MM.1S (cell line): ENCODE measurements at places on chromosomes 13 and 19.

DNA sequence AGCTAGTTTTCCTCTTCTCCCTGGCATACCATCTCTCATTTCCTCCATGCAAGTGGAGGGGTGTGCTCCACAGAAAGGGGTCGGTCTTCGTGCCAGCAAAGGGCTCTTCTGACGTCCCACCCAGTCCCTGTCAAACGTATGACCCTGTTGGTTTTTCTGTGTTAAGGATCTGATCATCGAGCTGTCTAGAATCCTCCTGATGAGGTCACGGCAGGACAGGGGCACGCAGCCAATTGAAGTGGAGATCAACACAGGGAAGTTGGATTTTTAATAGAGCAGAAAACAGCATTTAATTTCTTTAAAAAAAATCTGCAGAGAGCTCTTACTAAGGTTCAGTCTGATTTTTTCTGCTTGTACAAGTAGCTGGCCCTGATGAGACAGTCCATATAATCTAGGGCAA, 339.4 kb downstream of the TEX29 start:
- no peak for DNase-seq

- peak; percentile 84 for DNase-seq
Measured at GRCh38 chr19:45779231-45780145, 2.8 kb downstream of the DMPK start.

DNA sequence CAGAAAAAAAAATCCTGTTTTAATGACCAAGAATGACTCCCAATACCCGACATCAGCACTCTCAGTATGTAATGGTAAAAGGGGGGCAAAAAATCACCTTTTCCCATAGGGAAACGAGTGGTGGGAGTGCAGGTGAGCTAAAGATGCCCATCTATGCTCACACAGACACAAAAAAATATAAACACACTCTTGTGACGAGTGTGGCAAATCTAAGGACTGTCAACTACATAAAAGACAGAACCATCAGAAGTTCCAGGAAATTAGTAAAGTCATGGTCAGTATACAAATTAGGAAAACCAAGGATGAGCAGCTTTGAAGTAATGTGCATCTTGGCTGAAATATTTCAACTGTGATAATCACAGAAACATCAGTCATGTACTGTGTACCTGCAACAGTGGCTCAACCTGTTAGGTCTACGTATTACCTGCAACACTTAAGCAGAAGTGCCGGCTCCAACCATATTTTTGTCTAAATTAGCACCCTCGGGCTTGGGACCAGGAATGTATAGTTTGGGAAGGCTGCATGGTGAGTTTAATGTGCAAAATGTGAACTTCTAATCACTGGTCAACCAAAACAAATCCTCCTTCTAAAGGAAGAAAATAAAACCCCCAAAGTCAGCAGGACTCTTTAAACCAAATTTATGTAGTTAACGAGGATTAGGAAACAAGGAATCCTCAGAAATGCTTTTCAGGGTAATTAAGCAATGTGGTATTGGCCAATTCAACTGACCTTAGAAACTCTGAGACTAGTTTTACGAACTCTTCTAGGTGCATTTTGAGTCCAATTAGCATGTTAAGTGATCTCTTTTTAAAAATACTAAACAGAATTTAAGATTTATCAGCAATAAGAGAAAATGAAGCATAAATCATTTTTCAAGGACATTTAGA, 24.3 kb downstream of the ANKRD10 start:
- no peak for DNase-seq

DNA sequence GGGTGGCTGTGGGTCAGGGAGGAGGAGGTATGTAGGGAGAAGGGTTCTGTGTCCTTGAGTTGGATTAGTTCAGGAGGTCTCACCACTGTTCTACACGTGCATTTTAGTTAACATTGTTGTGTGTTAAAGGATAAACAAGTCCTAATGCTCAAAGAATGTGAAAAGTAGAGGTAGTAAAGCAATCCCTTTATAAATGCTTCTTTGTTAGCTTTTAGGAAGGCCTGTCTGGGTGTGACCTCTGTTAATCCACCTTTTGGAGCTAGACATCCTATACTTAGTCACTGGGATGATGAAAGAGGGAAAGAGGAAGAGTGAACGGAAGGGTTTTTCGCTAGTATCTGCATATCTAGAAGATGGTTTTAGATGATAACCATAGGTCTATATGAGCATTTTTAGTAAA, 42.2 kb upstream of the FLT1 start:
- DNase-seq: no peak

- DNase-seq: no peak
Measured at GRCh38 chr13:74641586-74641985, 507.4 kb upstream of the KLF12 start.

DNA sequence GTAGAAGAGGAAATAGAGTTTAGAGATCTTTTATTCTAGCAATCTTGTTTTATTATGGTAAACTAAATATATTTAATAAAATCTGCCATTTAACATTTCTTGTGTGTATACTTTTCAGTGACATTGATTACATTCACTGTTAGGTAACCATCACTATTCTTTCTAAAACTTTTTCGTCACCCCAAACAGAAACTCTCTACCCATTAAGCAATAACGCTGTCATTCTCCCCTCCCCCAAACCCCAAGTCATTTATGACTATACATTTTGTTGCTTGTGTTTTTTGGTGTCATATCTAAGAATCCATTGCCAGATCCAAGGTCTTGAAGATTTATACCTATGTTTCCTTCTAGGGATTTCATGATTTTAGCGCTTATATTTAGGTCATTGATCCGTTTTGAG, 10.6 kb downstream of the URI1 start:
- no peak for DNase-seq

DNA sequence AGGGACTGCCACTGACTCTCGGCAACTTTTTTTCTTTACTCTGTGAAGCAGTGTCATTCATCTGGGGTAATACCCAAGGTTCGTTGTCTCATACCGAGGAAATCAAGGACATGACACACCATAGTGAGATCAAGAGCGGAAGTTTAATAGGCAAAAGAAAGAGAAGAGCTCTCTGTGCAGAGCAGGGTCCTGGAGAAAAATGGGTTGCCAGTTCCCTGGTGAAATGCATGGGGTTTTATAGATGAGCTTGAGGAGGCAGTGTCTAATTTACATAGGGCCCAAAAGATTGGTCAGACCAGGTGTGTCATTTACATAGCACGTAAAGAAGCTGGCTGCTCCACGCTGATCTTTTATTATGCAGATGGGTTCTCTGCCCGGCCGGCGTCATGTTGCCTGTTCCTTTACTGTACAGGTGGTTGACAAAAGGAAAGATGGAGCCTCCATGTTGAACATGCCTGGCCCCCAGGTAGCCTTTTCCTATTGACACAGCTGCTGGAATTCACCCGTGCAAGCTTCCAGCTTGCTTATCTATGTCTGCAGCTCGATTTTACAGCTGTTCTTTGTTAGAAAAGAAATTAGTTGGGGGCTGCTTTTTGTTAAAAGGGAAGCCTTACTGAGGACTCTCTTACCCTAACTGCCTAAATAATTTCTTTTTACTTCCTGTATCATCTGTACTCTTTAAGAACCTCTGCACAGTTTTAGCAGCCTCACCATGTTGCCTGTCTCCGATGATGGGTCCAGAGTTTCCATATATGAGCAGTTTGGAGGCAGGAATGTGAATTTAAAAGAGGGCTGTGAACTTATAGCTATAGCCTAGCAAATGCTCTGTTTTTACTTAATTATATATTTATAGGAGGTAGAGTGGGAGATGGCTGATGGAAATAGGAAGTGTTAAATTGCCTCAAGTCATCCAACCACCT, 98.0 kb upstream of the DIAPH3 start:
- no peak for DNase-seq

- no peak for DNase-seq
Measured at GRCh38 chr19:6269101-6269886, 10.5 kb downstream of the MLLT1 start.

- no peak for DNase-seq
Measured at GRCh38 chr19:45008552-45008951, 7.3 kb downstream of the RELB start.

DNA sequence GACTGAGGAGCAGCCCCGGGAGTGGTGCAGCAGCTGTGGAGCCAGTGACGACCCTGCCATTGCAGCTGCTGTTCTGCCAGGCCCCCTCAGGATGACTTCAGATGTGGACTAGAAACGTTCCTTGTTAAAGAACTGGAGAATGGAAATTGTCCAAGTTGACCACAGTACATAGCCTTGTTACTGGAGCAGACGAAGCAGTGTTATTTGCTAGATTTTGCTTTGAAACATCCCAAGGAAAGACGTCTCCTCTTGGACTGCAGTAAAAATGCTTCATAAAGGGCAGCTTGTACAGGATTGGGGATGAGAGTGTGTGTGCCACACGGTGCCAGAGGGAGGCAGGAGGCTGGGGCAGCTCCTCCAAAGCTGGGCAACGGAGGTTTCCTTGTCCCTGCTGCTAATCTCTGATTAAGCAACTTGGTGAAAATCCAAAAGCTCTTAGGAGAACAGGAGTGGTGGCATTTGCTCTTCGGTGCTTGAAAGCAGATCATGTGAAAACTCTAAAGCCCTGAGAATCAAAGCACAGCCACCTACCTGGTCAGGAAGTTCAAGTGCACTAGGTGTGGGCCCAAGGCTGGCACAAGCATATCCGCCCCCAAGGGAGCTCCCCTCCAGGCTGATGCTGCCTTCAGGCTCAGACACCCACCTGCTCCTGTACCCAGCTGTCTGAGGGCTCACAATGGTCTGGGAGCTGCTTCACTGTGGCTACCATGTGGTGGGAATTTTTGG, 34.5 kb downstream of the SHISA2 start:
- DNase-seq: no peak

GRCh38 chr13:113656003-113656588, 1.9 kb downstream of the ATP4B start:
- no peak for DNase-seq

GRCh38 chr13:48156466-48156865, 61.6 kb upstream of the MED4 start:
- DNase-seq: peak; percentile 7

GRCh38 chr13:32911506-32911905, 104.7 kb upstream of the KL start:
- DNase-seq: peak; percentile 10

DNA sequence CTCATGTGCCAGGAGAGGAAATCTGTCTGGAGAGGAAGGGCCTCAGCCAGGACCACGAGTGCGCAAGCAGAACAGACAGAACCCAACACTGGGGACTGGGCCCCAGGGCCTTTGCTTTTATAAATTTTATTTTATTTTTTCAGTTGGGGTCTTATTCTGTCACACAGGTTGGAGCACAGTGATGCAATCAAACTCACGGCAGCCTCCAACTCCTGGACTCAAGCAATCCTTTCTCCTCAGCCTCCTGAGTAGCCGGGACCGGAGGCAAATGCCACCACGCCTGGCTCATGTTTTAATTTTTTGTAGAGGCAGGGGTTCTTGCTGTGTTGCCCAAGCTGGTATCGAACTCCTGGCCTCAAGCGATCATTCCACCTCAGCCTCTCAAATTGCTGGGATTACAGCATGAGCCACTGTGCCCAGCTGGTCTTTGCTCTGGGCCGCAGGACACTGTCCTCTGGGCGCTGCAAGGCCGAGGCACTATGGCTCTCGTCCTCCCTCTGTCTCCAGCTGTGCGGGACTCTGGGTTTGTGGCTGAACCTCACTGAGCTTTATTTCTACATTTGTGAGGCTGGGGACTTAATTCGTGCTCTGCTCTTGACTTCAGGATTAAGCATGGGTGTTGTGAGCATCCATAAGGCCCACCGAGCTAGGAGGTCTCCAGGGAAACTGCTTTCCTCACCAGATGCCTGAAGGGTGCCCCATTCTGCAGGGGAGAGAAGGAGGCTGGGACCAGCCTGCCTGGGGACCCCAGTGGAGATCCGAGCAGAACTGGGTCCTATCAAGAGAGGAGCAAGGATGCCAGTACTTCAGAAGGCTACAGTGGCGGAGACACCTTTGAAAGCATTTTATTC, 144.2 kb upstream of the VSTM2B start:
- no peak for DNase-seq

DNA sequence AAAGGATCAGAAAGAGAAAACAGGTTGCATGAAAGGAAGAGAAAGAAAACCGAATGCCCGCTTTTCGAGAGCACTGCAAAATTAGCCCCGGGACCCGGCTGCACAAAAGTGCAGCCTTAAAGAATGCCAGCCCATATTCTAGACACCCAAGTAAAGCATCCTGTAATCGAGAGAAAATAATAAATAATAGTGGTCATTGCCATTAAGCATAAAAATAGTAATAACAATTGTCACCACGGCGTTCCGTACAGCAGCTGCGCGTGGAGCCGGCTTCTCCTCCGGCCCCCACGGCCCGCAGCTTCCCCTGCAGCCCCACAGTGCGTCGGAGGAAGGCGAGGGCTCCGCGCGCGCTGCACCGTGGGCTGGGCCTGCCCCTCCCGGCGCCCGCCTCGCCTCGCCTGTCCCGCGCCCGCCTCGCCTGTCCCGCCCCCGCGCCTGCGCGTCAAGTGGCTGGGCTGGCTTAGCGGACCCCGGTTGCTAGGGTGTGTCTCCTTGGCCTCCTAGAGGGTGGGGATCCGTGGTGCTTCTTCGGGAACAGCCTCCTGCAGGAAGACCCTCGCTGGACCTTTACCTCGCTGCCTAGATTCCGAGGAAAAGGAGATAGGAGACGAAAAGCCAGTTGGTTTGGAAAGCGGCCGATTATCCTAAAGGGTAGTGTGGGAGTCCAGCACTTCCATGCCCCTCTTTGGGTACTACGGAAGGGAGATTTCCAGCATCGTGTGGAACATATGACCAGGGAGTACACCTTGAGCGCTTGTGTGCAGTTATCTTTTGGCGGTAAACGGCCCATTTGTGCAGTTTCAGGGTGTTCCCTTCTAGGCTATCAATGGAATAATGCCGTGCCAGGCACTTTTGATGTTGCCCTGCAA, at the start of gene LRRC63:
TSS of gene LRRC63 (plus strand) at position 446 of the 869 bp plus-strand sequence. CDS start 1,107 bp downstream, outside the sequence.
- peak; percentile 72 for DNase-seq

DNA sequence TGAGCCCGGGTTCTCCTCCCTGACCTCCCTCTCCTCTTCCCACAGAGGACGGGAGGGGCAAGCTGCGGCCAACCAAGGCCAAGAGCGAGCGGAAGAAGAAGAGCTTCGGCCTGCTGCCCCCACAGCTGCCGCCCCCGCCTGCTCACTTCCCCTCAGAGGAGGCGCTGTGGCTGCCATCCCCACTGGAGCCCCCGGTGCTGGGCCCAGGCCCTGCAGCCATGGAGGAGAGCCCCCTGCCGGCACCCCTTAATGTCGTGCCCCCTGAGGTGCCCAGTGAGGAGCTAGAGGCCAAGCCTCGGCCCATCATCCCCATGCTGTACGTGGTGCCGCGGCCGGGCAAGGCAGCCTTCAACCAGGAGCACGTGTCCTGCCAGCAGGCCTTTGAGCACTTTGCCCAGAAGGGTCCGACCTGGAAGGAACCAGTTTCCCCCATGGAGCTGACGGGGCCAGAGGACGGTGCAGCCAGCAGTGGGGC, 162.2 kb downstream of the KDM4B start:
- DNase-seq: no peak

DNA sequence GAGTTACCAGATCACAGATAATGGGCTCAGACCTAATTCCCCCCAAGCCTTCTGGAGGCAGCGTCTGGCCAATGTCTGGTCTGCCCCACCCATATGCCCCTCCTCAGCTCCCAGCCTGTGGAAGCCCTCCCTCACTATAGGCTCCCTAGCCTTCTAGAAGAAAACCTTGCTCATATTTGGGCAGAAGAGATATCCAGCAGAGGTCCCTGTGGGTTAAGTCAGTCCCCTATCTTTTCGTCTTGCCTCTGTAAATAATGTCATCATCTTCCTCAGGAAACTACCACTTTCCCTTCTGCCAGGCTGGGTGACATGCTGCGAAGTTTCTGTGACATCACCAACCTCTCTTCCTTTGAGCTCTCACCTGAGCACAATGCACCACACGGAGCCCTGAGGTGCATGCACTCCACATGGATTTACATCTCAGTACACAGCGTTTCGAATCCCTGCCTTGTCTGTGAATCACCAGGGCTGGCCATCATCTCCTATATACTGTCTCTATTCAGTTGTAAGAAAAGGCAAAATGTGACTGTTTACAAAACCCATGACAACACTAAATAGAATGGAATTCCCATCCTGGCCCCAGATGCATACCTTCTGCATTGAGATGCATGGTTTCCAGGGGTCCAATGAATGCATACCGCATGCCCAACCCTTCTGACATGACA, 112.8 kb downstream of the CRYL1 start:
- DNase-seq: no peak
